ENCODE measurements at places on chromosomes 6 and 20.

DNA sequence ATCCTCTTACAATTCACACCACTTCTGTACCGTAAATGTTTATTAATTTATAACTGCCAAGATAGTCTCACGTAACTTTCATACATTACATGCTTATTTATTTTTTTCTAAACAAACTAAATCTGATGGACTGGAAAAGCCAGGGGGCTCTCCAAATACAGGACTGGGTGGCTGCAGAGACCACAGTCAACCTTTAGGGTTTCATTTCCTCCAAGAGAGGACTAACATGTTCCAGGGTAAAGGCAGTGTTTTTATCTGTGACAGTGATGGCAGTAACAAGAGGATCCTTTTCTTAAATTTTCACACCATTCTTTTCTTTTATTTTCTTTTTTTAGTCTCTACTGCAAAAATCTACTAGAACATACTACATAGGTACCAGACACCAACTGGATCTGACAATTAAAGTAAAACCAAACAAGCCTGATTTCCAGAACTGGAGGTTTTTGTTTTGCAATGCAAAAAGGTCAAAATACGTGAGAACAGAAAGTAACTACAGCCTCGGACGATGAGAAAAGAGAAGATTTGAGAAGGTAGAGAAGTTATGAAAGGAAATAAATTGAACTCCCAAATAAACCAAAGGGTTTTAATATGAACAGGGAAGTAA is 1.2 kb downstream of the LMBRD1 start:
- no peak for DNase-seq

DNA sequence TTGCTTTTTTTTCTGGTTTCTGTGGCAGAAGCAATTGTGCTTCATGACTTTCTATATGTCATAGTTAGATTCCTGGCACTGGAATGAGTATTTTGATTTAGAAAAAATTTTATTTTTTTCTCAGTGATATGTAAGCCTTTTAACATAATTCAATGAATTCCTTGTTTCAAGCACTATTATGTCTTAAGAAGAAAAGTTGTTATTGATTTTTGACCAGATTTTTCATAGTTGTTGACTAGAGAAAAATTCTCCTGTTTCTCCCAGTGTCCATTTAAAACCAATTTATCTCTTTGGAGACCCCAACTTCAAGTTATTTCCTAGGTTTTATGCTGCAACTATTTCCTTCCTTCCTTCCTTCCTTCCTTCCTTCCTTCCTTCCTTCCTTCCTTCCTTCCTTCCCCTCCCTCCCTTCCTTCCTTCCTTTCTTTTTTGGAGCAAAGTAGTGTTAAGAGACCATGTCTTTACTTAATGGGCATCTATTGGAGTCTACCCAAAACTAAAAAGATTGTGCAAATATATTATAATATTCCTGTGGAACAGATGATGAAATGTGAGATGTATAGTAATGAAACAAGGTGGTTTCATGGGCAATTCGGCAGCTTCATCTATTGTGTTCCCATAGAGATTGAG is 346.9 kb downstream of the RNF144B start:
- no peak for DNase-seq

DNA sequence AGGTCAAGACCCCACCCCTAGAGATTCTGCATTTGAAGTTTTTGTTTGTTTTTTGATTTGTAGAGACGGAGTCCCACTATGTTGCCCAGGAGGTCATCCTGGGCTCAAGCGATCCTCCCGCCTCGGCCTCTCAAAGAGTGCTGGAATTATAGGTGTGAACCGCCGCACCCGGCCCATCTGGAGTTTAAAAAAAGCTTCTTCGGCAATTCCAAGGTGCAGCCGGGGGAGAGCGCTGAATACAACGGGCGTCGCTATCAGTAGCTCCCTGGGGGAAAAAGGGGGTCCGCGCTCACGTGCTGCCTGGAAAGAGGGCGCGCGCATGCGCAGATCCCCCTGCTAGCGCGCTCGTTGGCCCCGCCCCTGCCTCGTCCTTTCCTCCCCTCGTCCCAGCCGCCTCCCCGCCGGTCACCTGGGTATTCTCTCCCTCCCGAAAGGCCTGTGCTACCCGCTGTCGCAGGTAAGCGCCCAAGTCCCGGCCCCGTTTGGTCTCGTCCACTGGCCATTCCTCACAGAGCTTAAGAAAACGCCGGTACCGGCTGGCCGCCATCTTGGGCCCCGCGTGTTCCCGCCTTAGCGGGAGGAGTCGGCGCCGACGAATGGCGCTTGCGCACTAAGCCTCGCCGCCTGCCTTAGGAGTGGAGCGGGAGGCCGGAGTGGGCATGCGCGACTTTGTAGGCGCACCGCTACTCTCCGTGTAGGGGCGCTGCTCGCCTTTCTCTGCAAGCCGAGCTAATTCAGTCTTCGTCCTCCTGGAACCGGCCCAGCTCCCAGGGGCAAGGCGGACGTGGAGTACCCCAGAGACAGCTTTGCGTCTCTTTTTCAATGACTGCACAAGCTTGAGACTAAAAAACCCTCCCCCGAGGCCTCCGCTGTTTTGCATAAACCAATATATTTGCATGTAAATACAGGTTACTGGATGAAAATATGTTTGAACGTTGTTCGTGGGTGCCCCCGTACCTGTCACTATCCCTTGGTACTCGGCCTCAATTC is at the start of gene UQCC2:
UQCC2 (minus strand) TSS at position 561 of the 990 bp plus-strand sequence; CDS start at position 547, 14 bp downstream.
- DNase-seq: peak; percentile 94

DNA sequence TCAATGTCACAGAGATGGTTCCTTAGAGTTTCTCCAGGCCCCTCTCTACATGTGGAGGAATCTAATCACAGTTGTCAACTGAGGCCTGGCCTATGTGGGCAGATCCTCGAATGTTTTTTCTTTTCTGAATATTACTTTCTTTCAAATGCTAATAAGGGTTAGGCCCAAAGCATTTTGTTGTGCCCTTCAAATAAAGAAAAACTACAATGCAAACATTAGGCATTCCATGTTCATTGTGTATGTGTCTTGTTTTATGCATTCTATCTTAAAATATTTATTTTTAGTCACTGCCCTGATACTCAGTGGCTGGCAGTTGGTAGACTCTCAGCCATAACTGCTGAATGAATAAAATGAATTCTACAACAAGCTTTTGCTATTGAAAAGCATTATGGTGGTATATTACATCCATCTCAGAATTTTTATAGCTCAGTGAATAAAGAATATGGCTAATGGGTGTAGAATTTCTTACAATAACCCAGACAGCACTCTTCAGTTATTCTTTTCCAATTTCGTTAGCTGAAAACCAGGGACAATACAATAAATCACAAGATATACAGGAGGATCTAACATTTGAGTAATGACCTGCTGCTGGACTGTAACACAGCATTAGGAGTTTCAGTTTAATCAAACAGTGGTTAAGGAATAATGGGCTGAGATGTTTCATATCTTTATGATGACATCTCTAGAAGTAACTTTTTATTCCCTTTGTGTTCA is 28.3 kb downstream of the RGS17 start:
- DNase-seq: no peak

GRCh38 chr6:3885262-3886036 is 36.3 kb downstream of the FAM50B start:
- DNase-seq: no peak
